ENCODE measurements at places on chromosomes 5 and 9. TPM values are rescaled to one million over a fixed set of nuclear protein-coding genes. Genes with fewer than 3 reads are reported as not detected.

MLANA gene
- total RNA-seq, result not detected

NR5A1 gene
- not detected for total RNA-seq

GRCh38 chr9:26891726-26892125 is 876 bp downstream of the CAAP1 start:
- DNase-seq, result no peak
- peaks cover 4% of the 10 kb centered on the region for H3K36me3 ChIP-seq
- peak overlapping the region; percentile 92 for H3K4me3 ChIP-seq

GRCh38 chr9:132732326-132733259 is 62.3 kb downstream of the GTF3C4 start:
- no peak overlapping the region for H3K4me3 ChIP-seq
- peaks cover 3% of the 10 kb centered on the region for H3K27me3 ChIP-seq
- no peaks in the 10 kb centered on the region for H3K4me1 ChIP-seq
- no peaks in the 10 kb centered on the region for H3K36me3 ChIP-seq
- no peak overlapping the region for H3K27ac ChIP-seq

PCDHA11 gene
- 0.38 TPM for total RNA-seq

DNA sequence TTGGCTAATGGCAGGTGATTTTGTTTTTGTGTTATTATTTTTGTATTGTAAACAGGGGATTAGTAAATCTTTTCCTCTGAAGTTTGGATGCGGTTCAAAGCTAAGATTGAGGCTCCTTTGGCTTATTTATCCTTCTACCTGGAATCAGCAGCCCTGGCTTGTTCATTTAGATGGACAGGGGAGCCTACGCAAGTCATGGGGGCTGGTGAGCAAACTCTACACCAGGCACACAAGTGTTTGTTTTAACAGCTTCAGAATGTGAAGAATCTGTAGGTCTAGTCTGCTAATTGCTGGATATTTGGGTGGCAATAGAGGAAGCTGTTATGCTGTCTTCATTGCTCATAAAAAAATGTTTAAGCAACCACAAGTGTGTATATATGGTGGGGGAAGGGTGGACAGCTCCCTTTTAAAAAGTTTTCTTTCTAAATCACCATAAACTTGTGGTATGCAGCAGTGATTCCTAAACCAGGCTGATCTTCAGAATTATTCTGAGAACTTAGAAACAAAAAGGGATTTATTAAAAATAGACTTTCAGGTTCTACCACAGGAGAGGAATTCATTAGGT is 20.7 kb downstream of the ZNF462 start:
- no peaks in the 10 kb centered on the region for H3K36me3 ChIP-seq
- no peaks in the 10 kb centered on the region for H3K27me3 ChIP-seq
- H3K4me3 ChIP-seq, result no peak overlapping the region
- H3K4me1 ChIP-seq, result peaks cover 52% of the 10 kb centered on the region

PCDHB14 gene
- total RNA-seq, result 2.1 TPM

TRIP13 gene
- total RNA-seq, result 1.0 TPM

DNA sequence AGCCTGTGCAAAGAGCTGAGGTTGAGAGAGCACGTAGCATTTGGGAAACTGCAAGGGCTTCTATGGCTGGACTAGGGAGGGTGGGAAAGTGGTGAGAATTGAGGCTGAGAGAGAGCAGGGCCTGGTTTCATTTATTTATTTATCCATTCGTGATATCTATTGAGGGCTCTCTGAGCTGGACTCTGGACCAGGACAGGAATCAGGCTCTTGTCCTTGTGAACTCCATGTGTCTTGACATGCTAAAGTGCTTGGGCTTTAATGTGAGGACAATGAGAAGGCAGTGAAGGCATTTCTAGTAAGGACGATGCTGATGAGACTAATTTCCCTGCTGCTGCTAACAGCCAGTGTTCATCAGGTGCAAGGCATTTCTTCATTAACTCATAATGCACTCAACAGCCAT is 95.9 kb upstream of the KLF4 start:
- no peaks in the 10 kb centered on the region for H3K27me3 ChIP-seq
- H3K36me3 ChIP-seq, result no peaks in the 10 kb centered on the region
- no peak overlapping the region for H3K27ac ChIP-seq
- no peak for DNase-seq

DNA sequence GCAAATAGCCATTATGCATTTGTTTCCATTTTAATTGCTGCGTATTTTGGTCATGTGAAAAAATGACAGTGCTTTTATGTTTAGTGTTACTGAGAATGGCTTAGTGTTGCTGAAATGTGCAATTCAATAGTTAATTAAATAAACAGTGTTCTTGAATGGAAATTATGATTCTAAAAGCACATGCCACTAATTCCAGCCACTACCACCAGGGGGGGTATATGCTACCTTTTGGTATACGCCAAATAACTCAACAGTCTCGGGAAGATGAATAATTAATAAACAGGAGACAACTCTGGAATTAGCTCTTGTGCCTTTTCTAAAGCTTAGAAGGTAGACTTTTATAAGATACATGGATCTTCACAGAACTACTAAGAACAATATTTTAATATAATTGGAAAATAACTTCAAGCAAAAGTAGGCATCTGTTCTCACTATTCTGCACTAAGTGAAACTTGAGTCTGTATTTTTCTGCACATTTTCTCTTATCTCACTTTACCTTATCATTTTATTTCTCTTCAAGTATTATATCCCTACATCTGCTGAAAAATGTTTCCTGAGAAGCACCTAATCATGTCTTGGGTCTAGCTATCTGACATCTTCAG is 83.5 kb upstream of the MINAR2 start:
- no peak overlapping the region for H3K27ac ChIP-seq
- H3K4me3 ChIP-seq, result no peak overlapping the region
- no peaks in the 10 kb centered on the region for H3K27me3 ChIP-seq
- DNase-seq, result no peak
- H3K36me3 ChIP-seq, result no peaks in the 10 kb centered on the region

DNA sequence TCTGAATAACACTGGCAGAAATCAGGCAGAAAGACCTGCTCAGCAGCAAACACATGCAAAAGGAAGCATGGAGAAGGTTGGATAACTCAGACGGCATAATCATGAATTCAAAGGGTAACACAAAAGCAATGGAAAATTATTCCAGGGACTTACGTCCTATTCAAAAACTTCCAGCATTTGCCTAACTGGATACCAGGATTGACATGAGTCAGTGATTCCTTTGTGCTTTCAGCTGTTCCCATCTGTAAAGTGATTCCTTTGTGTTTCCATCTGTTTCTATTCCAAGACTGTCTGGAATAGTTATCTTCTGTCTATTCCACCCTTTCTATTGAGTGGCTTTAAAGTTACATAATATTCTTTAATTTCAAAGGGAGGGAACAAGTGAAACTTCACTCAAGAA is 1361.7 kb upstream of the CDH9 start:
- H3K4me3 ChIP-seq, result no peak overlapping the region
- H3K27ac ChIP-seq, result no peak overlapping the region
- no peaks in the 10 kb centered on the region for H3K27me3 ChIP-seq
- no peak for DNase-seq
- H3K4me1 ChIP-seq, result no peaks in the 10 kb centered on the region

Data from lower lobe of right lung (tissue), 2 donors.